Panc1 (cell line): ENCODE measurements at places on chromosomes 12 and 14.
A peak's percentile ranks its signal among the peaks of the same experiment; 100 is the strongest.

DNA sequence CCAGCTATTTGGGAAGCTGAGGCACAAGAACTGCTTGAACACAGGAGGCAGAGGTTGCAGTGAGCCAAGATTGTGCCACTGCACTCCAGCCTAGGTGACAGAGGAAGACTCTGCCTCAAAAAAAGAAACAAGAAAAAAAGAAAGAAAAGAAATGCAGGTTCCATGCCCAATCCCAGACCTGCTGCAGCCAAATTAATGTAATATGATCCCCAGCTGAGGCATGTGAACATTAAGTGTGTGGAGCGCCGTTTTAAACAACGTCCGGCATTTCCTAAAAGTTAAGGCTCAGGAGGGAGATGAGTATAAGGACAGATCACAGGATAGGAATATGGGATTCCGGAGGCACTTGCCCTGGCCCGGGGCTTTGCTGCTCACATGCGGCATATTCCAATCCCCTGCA is 162.9 kb downstream of the KSR2 start:
- no peak for DNase-seq

DNA sequence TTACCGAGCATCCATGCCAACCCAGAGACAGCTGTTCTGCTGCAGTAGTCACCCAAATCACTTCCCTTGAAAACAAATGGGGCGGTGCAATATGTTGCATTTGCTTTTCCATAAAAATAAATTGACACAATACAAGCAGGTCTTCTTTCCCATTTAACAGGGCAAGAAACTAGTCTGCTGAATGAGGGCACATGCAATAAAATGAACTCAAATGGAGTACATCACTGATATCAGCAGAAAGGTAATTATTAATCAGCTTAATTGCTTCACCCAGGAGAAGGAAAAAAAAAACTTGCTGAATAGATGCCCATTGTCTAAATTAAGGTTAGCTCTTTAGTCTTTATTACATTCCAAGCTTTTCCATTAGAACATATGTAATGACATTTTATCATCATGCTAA is 175.1 kb upstream of the GZMB start:
- DNase-seq = no peak

DNA sequence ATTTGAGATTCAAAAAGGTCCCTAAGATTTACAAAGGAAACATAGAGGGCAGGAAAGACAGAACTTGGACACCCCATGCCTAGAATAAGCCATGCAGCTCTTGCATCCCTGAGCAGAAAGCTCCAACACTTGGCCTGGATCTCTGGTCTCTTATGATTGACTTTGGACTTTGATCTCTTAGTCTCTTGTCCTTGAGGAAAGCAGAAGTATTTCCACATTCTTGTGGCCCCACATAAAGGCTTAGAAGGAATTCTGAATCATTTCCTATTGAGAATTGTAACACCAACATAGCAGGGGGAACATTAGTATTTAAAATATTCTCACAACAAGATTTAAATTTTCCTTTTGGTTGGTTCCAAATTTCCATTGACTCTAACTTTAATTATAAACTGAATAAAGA is 283.7 kb upstream of the PRKD1 start:
- DNase-seq = no peak

DNA sequence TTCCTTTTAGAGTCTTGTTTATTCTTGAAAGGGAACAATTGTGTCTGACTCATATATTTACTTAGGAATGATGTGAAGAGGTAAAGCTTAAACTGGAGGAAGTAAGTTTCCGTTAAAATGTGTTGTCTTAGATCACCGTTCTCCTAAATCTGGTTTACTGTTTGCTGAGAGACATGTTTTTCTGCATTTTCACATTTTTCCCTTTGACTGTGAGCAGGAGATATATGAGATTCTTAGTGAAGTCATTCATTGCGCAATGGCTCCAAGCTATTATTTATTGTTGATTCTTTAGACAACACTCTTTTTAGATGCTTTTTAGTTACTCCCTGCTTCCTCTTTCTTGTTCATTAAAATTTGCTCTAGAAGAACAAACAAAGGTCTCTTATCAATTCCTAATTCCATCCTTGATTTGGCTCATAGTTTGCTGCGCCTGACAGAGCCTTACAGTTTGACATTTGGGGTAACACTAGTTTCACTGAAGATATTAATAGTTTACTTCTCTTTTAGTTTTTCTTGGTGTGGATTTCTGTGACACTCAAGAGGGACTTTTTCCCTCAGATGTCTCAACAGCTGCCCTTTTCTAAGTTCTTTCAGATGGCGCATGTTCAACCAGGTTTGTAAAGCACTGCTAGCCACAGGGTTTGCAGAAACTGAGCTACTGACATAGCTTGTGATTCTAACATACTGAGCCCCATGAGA is 11.4 kb downstream of the CLECL1 start:
- peak; percentile 56 for DNase-seq

- DNase-seq = no peak
Measured at GRCh38 chr14:30580616-30581282, 21.8 kb downstream of the G2E3 start.

DNA sequence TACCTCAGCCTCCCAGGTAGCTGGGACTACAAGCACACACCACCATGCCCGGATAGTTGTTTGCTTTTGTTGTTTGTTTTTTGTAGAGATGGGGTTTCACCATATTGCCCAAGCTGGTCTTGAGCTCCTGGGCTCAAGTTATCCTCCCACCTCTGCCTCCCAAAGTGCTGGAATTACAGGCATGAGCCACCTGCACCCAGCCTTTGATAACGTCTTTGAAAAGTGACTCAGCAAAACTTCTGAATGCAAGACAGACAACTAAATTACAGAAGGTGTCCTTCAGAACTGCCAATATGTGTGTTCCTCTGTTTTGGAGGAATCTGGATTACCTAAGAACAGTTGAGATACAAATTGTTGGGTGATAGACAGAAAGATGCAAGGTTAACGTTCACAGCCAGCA is 99.8 kb downstream of the ESR2 start:
- DNase-seq = no peak

DNA sequence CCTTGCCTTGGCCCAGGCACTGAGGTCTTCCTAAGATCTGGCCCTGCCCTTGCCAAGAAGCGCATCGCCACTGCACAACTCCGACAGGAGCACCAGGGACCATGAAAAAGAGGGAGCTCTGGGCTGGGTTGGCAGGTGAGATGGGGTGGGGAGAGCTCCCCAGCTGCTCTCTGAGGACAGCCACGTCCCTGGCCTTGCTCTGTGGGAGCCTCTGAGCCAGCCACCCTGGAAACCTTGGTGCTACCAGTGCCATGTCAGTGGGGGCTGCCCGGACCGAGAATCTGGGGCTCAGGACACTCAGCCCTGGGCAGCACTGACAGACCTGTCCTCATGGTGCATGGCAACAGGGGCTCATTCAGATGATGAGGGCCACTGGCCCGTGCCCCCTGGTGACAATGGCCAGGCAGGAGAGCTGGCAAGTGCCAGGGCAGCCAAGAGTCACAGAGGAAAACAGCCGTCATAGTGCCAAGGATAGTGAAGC is 134.8 kb downstream of the ZFP36L1 start:
- no peak for DNase-seq

GRCh38 chr12:5899675-5900074 is 45.4 kb downstream of the ANO2 start:
- DNase-seq = no peak

DNA sequence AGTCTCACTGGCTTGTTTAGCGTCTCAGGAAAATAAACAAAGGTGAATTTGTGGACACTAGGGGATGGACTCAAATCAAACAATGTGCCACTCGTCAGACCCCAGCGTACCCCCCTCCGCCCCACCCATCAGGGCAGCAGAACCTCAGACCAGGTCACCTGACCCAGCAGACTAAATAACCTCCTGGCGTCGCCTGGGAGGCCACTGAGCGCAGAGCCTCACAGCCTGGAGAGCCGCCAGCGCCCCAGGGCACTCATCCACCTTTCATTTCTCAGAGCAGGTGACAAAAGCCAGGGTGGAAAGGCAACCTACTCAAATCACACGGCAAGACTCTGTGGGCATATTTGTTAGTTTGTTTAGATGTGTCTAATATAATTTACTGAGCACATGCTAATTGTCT is 100.9 kb downstream of the DICER1 start:
- no peak for DNase-seq

- no peak for DNase-seq
Measured at GRCh38 chr12:76113800-76114757, 29.6 kb upstream of the NAP1L1 start.

DNA sequence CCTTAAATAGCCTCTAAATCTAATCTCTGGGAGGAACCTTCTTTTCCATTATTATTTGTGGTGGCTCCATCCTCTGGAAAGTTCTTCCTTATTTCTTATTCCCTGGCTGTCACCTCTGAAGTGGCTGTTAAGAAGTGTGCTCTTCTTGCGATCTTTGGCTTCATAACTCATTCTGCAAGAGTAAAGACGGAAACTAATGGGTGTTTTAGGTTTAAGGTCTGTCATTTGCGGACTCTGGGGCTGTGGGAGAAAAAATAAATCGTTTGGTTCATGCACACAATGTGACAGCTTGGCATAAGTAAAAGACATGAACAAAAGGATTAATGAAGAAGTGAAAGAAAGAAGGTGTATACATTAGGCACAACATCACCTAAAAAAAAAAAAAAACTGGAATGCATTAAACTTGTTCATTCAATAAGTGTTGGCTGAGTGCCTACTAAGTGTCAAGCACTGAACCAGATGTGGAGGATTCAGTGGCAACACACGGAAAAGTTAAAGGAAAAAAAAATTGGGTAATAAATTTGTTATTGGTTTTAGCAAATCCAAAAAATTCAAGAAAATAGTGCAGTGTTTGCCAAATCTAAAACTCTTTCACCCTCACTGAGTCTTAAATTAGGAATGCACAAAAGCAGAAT is 99.5 kb downstream of the ERGIC2 start:
- no peak for DNase-seq

DNA sequence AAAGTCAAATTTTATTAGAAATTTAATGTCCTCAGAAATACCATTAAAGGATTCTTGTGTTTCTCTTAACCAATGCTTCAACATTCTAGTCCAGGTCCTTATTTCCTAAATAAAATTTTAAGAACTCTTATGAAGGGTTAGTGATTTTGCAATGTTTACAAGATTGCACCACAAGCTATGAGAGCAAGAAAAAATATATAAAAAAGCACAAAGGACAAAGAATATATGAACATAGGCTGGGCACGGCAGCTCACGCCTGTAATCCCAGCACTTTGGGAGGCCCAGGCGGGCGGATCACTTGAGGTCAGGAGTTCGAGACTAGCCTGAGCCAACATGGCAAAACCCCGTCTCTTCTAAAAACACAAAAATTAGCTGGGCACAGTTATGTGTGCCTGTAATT is 7.7 kb downstream of the RACGAP1 start:
- DNase-seq = no peak

DNA sequence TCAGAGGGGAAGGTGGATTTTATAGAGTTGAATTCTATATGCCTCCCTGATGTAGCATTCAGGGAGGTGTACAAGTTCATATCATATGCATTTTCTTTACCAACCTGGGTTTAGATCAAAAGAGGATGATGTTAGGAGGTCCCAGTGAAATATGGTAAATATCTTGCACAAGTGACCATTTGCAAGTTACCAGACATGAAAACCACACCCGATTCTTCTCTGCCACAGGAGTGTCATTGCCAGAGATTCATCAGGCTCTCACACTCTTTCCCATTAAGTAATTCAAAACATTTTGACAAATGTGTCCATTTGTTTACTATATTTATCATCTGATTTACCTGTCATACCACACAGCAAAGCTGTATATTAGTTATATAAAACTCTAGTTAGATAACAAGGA is 44.0 kb downstream of the VCPKMT start:
- DNase-seq = no peak

DNA sequence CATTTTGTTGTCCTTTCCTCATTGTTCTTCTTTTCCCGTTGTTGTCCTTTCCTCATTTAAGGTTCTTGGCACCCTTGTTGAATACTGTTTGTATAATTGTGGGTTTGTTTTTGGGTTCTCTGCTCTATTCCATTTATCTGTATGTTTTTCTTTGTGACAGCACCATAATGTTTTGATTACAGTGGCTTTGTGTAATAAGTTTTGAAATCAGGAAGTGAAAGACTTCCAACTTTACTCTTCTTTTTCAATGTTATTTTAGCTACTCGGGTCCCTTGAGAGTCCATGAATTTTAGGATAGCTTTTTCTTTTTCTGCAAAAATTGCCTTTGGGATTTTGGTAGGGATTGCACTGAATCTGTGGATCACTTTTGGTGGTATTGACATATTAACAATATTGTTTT is 28.1 kb downstream of the ETNK1 start:
- DNase-seq = no peak

- no peak for DNase-seq
Measured at GRCh38 chr14:88998027-88998426, 173.6 kb downstream of the TTC8 start.

DNA sequence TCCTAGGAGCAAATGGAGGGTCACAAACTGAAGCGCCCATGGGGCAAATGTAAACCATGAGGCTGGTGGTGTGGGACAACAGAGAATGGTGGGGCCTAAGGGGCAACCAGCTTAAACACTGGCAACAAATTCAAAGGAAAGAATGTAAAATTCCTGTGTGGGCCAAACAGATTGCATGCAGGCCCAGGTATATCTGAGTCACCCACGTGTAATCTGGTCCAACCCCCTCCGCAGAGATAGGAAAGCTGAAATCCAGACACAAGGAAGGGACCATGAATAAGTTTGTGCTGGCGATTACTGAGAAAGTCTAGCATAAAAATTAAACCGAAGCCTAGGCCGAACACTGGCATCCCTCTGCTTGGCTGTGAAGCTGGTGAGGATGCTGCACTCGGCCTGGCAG is 71.6 kb downstream of the ITPK1 start:
- DNase-seq = no peak

DNA sequence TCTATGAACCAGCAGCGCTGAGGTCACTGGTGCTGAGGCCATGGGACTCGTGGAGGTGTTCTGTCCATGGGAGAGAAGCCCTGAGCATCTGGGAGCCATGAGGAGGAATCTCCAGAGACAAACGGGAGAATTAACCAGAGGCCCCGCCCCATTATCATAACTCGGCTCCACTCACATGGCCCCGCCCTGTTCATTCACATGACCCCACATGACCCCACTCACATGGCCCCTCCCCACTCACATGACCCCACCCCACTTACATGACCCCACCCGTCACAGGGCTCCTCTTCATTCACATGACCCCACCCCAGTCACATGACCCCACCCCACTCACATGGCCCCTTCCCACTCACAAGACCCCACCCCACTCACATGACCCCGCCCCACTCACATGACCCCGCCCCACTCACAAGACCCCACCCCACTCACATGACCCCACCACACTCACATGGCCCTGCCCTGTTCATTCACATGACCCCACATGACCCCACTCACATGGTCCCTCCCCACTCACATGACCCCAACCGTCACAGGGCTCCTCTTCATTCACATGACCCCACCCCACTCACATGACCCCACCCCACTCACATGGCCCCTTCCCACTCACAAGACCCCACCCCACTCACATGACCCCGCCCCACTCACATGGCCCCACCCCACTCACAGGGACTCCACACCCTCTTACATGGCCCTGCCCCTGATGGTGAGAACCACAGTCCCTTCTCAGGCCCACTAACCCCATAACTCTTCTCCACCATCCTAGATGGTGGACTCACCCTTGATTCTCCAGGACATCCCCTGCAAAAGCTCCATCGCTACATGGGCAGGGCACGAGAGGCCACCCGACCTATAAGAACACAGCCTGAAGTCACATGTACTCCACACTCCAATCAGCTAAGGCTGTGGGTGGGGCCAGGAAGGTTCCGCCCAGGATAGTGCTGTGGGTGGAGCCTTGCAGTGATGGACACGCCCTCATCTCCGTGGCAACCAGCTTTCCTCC is 151.1 kb upstream of the SFSWAP start:
- no peak for DNase-seq

GRCh38 chr12:122518908-122519307 is 7.8 kb downstream of the RSRC2 start:
- no peak for DNase-seq
